ENCODE measurements at places on chromosomes 3 and 15.

DNA sequence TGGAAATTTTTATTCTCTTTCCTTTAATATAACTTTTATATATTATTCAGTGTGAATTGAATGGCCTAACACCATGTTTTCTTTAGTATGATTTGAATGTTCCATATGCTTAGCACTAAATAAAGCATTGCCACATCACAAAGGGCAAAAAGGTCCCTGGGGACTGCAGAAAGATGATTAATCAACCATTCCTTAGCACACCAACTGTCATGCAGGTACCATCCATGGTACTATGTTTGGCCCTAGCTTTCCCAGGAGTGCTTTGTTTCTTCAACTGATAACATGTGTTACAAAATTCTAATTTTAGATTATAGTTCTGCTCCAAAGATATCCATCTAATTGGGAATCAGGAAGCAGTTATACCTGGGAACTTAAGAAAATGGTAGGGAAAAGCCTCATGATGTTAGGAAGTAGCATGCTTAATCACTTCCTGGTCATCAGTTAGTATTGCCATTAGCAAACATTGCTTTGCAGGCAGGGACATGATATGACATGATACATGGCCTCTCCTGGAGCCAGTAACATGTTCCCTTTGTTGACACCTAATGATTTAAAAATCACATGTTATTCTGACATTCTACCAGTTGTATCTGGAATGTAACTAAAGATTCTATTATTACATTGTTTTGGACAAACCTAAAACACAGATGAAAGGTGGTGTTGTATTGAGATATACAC lies 712.6 kb upstream of the GBE1 start:
- no peak for DNase-seq

DNA sequence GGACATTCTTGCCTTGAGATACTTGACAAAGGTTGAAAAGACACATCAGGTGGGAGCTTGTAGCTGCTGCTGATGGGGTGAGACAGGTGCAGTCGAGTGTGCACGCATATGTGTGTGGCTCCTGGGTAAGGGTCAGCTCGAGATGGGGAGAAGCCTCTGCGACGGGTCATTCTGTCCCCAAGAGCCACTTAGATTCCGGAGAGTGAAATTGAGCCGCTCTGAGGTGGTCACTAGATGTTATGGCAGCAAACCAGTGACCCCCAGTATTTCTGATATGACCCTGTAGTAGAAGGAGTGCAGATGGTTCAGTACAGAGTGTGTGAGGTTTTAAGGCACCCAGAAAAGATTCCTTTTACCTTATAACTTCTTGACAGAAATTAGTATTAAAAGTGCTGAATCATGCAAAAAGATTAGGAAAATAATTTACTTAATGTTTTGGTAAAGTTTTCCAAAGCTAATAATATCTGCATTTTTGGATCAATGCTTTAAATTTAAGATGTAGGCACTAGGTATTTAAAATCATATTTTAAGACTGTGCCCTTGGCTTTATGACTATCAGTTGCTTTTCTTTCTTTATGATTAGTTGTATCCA lies 241.9 kb upstream of the TOPAZ1 start:
- DNase-seq = no peak

DNA sequence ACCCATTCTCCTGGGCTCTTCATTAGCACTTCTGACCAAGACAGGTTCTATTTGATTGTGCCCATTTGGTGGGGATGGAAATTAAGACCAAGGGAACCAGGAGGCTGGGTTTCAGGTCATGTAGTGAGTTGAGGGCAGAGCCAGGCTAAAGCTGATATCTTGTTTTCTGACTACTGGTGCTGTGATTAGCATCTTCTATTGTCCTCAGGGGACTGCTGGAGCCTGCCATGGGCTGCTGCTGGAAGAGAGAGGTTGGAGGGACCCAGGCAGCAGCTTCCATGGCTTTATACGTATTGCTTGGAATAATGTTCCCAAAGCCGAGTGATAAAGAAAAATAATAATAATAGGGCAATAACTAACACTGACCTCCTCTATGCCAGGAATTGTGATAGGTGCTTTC lies 211.4 kb upstream of the ROPN1 start:
- DNase-seq = no peak

GRCh38 chr15:63013052-63013808 lies 29.3 kb upstream of the TPM1 start:
- DNase-seq = no peak

DNA sequence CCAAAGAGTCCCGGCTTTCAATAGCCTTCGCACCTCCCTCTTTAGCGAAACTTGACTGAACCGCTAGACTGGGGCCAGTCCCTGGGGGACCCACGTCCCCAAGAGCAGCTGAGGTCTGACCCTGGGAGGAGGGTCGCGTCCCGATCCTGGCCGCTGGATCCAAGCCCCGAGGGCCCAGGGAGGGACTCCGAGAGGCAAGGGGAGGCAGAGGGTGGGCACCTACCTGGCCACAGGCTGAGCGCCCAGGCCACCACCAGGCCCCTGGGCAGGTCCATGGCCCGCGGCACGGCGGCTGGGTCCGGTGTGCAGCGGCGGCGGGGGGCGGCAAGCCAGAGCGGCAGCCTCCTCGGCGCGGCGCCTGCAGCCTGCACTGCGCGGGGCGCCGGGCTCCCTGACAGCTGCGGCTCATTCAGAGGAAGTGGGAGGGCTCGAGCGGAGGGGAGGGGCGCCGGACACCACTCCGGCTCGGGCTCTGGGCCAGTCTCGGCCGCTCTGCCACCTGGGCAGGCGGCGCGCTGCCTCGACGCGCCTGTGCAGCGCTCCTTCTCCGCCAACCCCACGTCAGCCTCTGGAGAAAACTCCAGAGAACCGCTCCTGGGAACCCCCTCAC lies at the start of gene ITGA11:
ITGA11 (minus strand) TSS at position 372 of the 610 bp plus-strand sequence; CDS start at position 275, 97 bp downstream.
- DNase-seq = no peak

GRCh38 chr15:60708684-60709083 lies 229.7 kb upstream of the ICE2 start:
- no peak for DNase-seq

DNA sequence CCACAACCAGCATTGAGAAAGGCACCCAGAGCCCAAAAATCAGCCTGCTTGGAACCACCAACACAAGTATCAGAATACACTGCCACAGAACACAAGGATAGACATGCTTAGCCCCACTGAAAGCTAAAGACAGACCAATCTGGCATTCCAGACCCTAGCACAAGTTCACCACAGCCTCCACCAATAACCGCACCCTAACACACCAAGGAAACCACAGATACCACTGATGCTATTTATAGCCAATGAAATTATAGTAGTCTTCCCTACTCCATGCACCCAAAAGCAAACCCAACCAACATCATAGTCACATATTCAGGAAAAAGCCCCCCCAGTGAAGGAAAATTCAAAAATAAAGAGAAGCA lies 83.9 kb upstream of the STT3B start:
- no peak for DNase-seq

- DNase-seq = no peak
Measured at GRCh38 chr15:75152382-75153079, 49.2 kb upstream of the C15orf39 start.

GRCh38 chr15:89690276-89691218 lies at the start of the genes PEX11A and WDR93:
TSS of gene PEX11A (minus strand) at chr15:89690754. CDS start at chr15:89690632, 122 bp downstream.
TSS of gene WDR93 (plus strand) at chr15:89690811. CDS start at chr15:89701747, 10,936 bp downstream.
- peak; percentile 72 for DNase-seq

GRCh38 chr15:69450968-69451695 lies 1.5 kb upstream of the RPLP1 start:
- DNase-seq = no peak

- no peak for DNase-seq
Measured at GRCh38 chr3:65170390-65171042, 482.7 kb upstream of the ADAMTS9 start.

GRCh38 chr15:83571820-83572707 lies 81.9 kb upstream of the ADAMTSL3 start:
- DNase-seq = peak; percentile 20

DNA sequence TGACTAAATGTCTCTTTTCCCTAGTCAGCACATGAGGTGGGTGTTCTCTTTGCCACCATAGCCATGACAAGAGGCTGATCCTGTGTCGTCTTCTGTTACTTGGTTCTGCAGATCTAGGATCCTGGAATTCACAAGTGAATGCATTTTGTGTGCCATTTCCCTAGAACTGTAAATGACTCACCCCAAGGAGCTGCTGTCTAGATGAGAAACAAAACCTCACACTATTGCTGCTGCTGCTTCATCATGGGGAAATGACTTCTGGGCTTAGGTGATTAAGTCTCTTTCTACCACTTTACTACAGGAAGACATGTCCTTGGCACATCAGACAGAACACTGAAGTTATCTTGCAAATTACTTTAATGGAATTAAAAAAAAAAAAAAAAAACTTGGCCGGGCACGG lies 54.9 kb downstream of the SLCO3A1 start:
- DNase-seq = no peak

GRCh38 chr3:125585595-125586223 lies 9.6 kb downstream of the OSBPL11 start:
- peak; percentile 36 for DNase-seq

- no peak for DNase-seq
Measured at GRCh38 chr15:40327457-40327856, 4.0 kb downstream of the INAFM2 start.

DNA sequence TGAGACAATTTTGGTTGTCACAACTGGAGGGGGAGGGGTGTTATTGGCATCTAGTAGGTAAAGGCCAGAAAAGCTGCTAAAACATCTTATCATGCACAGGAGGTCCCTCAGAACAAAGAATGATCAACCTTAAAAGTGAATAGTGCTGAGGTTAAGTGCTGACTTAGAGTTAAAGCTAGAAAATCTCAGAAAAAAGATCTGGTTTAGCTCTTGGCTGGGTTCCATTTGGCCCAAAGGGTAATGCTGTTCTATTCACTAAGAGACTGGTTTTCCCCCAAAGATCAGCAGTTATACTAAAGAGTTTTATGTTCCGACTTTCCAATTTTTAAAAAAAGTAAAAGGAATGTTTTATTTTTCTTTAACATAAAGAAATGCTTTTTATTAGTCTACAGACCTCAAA lies 15.6 kb downstream of the DCBLD2 start:
- DNase-seq = no peak

- no peak for DNase-seq
Measured at GRCh38 chr3:152379415-152380042, 110.8 kb downstream of the MBNL1 start.

- no peak for DNase-seq
Measured at GRCh38 chr15:25674913-25675312, 188.2 kb downstream of the ATP10A start.

GRCh38 chr15:70765504-70766281 lies 2.3 kb upstream of the UACA start:
- no peak for DNase-seq

DNA sequence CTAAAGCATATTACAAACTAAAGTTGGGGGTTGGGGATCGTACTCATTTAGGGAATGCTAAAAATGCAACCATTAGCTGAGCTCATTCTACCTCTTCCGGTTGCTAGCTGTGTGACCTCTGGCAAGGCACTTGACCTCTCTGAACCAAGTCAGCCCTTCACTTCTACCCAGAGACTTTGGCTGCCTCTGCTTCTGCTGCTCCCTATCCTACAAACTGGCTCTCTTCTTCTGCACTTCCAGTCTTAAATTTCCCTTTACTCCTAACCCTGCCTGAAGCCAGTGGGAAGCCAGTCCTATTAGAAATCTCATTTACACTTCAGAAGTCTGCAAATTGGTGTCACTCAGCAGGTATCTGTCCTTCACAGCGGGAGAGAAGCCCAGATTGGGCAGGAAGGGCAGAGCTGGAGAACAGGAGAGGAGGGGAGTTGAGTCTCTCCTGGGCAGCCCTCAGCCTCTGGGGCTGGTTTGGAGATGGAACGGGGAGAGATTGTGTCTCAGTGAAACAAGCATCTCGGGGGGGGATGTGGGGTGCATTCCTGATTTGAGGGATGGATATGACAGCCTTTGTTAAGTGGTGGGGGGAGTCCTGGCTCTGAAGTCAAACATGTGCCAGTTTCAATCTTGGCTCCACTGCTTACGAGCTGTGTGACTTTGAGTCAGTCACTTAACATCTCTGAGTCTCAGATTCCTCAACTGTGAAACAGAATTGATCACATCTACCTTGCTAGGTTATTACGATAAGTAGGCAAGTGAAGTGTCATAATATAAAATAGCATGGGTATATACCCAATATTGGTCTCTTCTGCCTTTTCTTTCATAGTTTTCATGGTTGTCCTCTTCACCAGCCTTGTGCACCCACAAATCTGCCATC lies 7.8 kb upstream of the AEN start:
- DNase-seq = no peak

DNA sequence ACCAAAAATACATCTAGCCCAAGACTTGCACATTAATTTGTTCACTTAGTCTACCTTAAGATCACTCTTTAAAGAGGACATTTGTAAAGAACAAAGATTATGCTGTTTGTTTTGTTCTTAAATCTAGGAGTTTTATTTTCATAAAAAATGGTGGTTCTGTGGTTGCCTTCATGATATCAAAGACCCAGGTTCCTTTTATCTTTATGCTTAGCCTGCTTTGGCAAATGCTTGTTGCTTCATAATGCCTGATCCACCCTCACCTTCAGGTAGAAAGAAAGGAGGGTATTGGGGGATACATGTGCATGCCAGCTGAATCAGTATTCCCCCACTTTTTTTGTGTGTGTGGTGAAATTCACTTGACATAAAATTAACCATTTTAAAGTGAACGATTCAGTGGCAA lies 48.5 kb downstream of the GTF2E1 start:
- DNase-seq = no peak

DNA sequence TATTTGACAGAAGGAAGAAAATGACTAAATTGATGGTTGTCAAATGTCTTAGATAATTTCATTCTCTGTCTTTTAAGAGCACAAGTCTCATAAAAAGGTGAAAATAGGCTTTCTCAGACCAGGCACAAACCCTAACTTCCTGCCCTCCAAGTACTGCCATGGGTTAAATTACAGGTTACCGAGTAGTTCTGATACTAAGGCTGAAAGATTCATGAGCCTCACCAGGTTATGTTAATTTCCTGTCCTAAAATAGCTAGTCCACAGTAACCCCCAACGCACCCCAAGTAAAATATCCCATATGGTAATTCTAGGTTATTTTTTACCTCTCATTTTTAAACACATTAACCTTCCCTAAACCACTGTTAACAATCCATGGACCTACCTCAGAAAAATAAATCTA lies 42.0 kb downstream of the GSK3B start:
- no peak for DNase-seq

DNA sequence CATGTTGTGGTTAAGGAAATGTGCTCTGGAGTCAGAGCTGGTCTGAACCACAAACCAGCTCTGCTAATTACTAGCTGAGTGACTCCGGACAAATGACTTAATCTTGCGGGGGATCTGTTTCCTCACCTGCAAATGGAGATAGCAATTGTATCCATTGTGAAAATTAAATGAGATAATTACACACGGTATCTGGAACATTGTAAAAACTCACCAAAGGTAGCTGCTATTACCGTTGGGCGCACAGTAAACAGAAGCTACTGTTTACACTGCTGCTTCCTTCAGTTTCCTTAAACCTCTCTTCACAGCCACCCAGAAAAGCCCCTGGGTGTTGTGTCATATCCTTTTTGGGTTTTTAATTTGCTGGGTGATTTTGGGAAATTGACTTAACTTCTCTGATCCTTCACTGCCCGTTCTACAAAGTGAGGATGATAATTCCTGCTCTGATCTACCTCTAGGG lies 107.8 kb downstream of the MEGF11 start:
- no peak for DNase-seq

DNA sequence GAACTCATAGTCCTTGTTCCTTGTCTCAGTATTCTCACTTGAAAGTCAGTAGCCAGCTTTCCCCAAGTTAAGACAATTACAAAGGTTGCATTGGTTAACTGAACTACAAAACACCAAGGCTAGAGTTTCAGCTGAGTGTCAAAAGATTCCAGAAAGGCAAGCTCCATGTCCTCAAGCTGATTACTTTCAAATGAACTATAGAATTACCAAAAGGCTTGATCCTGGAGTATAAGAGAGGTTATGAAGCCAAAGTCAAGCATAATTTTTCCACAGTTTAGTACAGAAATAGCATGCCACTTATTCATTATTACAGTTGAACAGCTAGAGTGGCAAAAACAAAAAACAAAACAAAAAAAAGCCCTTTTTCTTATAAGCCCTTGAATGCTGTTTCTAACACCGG lies 51.9 kb downstream of the ZBTB20 start:
- DNase-seq = no peak
